ENCODE measurements at places on chromosomes 16 and 17.
A peak's percentile ranks its signal among the peaks of the same experiment; 100 is the strongest.

GRCh38 chr16:67082891-67083290, 26.9 kb upstream of the PHAF1 start:
- no peak for DNase-seq

- no peak for DNase-seq
Observed at GRCh38 chr17:40180694-40181093, 3.4 kb downstream of the RAPGEFL1 start.

DNA sequence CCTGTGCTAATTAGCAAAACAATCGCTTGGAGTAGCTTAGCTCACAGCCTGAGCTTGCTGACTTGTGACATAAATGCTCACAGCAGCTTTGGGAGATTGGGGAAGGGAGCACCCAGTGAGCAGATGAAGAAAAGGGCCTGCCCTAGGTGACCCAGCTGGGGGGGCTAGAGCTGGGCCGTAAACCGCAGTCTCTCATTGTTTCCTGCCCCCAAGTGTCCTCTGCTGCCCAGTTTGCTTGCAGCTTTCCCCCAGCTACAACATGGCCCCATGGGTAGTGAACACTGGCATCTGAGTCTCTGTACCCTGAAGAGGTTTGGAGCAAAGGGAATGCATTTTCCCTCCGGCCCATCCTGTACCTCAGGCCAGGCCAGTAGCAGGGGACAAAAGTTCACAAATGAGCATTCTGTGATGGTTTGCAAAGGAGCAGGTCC, 349.4 kb downstream of the SLC39A11 start:
- no peak for DNase-seq

DNA sequence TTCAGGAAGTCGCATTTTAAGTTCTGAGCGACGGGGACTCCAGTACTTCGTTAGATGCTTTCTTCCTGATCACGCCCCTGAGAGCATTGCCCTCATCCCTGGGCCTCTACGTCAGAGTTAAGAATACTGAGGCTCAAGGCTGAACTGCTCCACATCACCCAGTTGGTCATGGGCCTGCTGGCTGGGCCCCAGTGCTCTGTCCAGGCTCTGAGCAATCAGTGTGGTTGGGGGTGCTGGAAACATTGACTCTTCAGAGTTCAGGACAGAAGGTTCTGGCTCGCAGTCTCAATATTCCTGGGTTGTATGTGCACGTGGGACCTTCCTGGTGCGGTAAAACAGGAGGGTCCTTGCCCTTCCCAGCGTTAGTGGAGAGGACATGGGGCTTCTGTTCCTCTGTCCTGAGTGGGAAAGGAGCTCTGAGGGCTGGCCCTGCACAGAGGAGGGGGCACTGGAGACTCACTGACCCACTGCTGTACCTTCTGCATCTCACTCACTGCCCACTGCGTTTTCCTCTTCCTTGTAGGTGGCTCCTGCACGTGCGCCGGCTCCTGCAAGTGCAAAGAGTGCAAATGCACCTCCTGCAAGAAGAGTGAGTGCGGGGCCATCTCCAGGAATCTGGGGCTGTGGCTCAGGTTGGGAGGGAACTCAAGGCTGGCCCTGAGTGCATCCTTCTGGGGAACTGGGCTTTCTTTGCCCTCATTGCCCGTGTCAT, 518 bp downstream of the MT1E start:
- no peak for DNase-seq

- no peak for DNase-seq
Observed at GRCh38 chr17:31778523-31778922, 80.5 kb downstream of the COPRS start.

- no peak for DNase-seq
Observed at GRCh38 chr16:84040823-84041820, 1.5 kb downstream of the SLC38A8 start.

DNA sequence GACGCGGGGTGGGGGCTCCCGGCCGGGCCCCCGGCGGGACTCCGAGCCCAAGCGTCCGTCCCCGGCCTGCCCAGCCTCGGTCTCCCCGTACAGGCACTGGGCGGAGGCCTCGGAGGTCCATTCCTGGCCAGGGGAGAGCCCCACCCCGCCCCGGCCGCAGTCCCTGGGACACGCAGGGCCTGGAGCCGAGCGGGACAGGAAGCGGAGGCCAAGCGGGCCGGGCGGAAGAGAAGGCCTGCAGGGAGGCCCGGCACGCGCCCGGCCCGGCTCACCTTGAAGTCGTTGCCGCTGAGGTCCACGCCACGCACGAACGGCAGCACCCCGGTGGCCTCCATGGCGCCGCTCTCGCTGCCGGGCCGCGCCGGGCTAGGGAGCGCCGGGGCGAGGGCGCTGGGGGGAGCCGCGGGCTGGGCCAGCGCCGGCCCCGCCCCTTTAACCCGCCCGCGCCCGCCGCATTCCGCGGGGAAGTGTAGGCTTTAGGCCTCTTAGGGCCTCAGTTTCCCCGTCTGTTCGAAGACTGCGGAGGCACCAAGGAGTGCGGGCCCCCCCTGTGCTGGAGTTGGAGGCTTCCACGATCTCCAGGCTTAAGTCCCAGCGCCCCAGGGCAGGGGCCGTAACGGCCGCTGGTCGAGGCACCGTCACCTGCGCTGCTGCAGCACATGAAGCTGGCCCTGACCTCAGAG, at the start of gene FLII:
Gene FLII (minus strand): TSS at position 383 of the 683 bp plus-strand sequence. CDS start 48 bp downstream, at position 335.
- peak; percentile 57 for DNase-seq

- DNase-seq: no peak
Observed at GRCh38 chr16:67943619-67944504, at the start of gene LCAT. LCAT (minus strand) TSS chr16:67944120; CDS start chr16:67944101, 19 bp downstream.

GRCh38 chr17:1179818-1180742, at the start of gene ABR:
ABR (minus strand) TSS chr17:1179981; CDS start chr17:1179727, 254 bp downstream.
- DNase-seq: peak; percentile 57
